ENCODE measurements at places on chromosomes 13 and 19.

GRCh38 chr13:77637588-77637987 lies 59.9 kb upstream of the SLAIN1 start:
- DNase-seq, result no peak

- DNase-seq, result no peak
Measured at GRCh38 chr13:63855457-63856118, 2439.9 kb upstream of the PCDH20 start.

DNA sequence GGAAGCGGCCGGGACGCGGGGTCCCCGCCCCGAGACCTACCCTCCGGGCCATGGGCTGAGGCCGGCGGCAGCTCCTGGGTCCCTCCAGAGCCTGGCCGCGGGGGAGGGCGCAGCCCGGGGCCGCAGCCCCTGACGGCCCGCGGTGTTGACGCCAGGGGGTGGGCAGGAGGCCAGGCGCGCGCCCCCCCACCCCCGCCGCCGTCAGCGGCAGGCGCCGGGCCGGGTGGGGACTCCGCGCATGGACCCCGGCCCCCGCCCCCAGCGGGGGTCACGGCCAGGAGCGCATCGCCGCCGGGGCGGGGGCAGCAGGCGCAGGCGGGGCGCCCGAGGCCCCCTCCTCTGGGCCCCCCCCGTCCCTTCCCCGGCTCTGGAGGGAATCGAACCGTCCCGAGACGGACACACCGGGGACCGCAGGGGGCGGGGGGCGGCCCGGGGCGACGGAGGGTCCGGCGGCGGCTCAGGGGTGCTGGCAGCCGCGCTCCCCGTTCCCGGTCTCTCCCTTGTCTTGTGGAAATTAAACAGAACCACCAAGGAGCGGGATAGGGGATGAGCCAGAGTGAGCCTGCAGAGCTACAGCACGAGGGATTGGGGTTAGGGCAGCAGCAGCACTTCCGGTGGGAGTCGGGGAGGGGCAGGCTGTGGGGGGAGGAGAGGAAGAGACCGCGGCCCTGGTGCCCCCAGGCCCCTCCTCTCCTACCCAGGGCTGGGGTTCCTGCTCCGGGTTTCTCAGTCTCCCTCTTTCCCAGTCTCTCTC lies at the start of gene MEIS3:
MEIS3 (minus strand) TSS at position 498 of the 754 bp plus-strand sequence; CDS start at position 52, 446 bp downstream.
- DNase-seq, result no peak

- DNase-seq, result no peak
Measured at GRCh38 chr13:112245989-112246388, 130.2 kb upstream of the SPACA7 start.

- peak; percentile 40 for DNase-seq
Measured at GRCh38 chr19:42129399-42130253, 2.6 kb downstream of the POU2F2 start.

GRCh38 chr13:72760189-72760588 lies 21.5 kb downstream of the DIS3 start:
- DNase-seq, result no peak

DNA sequence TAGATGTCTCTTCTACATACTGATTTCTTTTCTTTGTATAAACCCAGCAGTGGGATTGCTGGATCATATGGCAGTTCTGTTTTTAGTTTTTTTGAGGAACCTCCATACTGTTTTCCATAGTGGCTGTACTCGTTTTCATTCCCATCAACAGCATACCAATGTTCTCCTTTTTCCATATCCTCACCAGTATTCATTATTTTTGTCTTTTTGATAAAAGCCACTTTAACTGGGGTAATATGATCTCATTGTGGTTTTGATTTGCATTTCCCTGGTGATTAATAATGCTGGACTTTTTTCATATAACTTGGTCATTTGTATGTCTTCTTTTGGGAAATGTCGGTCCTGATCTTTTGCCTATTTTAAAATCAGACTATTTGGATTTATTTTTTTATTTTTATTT lies 108.5 kb downstream of the PAN3 start:
- no peak for DNase-seq

GRCh38 chr19:32599736-32600157 lies 18.8 kb downstream of the PDCD5 start:
- peak; percentile 17 for DNase-seq

- DNase-seq, result no peak
Measured at GRCh38 chr19:50921426-50922316, 10.5 kb upstream of the KLK4 start.

DNA sequence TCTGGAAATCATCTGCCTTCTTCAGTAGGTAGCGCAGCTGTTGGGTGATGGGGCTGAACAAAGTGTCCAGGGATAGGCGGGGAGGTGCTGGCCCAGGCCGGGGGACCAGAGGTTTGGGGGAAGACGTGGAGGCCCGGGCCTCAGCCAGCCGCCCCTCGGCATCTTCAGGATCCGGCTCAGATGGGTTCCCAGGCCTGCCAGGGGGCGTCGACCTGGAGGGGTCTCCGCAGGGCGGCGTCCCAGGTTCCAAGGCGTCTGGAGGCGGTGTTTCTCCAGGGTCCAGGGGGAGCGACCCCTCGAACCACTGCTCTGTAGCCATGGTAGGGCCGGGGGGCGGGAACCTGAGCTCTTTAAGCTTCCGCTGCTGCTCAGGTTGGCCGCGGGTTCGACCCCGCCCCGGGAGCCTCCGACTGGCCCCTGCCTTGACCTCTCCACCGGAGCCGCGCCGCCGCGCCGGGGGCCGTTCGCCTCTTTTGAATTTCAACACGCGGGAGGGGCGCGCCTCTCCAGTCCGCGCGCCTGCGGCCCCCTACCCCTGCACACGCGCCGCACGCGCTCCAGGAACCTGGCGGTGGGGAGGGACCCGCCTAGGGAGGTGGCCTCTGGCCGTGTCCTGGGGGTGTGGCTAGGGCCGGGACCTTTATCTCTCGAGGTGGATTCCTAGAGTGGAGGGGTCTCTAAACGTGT lies at the start of gene C19orf67:
C19orf67 (minus strand) TSS at position 475 of the 687 bp plus-strand sequence; CDS start at position 319, 156 bp downstream.
- DNase-seq, result no peak

- DNase-seq, result peak; percentile 27
Measured at GRCh38 chr19:32570081-32570785, 10.8 kb upstream of the PDCD5 start.

DNA sequence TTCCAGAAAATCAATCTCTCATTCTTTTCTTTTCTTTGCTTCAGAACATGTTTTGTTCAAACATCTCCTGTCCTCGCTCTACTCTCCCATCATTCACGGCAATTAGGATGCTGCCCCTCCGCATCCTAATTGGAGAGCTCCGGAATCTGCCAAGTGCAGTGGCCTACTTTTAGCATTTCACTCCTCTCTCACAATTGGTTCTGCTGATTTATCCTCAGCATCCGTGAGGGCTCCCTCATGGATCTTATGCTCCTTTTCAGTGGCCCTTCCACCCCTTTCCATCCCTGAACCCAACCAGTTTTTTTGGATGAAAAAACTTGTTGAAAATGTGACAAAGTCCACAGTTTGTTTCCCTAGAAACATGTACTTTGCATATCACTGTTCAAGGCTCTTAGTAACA lies 22.4 kb downstream of the AMER2 start:
- DNase-seq, result no peak

DNA sequence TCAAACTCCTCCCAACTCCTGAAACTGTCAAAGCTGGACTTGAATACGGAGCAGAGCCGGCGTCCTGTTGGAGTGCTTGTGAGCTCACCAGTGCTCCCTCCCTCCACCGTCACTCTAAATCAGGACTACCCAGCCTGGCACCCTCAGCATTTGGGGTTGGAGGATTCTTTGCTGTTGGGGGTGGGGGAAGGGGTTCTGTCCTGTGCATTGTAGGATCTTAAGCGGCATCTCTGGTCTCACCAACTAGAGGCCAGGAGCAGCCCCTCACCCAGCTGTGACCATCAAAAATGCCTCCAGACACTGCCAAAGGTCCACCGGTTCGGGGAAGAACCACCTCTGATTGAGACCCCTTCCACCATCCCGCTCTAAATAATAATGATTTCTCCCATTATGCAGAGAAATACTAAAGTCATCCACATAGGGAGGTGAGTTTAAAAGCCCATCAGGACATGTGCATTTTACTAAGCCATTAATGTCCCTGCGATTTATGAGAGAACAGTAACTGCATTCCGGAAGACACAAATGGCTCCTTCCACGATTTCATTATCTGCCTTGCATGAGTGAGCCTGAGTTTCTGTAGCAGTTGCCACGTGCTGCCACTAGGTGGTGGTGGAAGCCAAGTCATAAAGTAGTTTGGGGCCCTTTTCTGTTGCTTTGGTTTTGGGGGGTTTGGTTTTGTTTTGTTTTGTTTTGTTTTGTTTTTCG lies 16.1 kb upstream of the USP29 start:
- DNase-seq, result peak; percentile 8

GRCh38 chr19:16628984-16629691 lies 1.1 kb upstream of the MED26 start:
- DNase-seq, result peak; percentile 52

DNA sequence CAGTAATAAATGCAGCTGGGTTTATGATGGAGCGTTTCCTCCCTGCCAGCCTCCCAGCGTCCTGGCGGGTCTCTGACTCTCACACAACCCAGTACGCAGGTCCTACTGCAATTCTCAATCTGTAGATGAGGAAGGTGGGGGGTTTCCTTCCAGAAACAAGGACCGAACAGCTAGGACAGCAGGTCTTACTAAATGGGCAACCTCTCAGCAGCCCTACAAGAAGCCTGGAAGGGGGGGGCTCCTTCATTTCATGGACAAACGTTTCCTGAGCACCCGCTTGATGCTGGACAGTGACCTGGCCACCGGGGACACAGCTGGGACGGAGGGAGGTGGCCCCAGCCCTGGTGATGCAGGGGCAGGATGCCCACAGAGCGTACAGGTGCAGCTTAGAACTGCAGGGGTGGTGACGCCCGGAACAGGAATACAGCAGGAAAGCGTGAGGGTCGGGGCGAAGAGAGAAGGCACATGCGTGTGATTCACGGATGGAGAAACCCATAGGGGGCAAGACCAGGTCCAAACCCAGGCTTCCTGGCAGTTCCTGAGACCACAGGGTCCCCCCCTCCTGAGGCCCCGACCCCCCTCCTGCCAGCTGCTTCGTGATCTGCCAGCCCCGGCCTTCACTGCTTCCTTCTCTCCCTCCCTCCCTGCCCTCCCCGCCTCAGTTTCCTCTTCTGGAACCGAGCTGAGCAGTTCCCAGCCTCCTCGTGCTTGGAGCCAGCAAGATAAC lies 732 bp upstream of the C2CD4C start:
- no peak for DNase-seq

DNA sequence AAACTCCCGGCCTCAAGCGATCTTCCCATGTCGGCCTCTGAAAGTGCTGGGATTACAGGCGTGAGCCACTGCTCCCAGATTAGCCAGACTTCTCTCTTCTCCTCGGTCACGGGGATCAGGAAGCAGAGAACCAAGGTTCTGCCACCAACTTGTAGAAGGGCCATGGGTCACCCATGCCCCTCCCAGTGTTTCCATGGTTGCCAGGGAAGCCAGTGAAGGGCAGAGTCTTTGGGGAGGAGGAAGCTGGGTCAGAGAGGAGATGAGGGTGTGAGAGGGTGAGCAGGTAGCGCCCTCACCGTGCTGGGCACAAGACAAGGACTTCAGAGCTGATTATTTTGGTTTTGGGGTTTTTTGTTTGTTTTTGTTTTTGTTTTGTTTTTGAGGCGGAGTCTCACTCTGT lies 77.1 kb downstream of the GNG7 start:
- DNase-seq, result no peak

- DNase-seq, result no peak
Measured at GRCh38 chr13:42048342-42048683, at the start of gene DGKH. DGKH (plus strand) TSS chr13:42048648; CDS start chr13:42048774, 126 bp downstream.

DNA sequence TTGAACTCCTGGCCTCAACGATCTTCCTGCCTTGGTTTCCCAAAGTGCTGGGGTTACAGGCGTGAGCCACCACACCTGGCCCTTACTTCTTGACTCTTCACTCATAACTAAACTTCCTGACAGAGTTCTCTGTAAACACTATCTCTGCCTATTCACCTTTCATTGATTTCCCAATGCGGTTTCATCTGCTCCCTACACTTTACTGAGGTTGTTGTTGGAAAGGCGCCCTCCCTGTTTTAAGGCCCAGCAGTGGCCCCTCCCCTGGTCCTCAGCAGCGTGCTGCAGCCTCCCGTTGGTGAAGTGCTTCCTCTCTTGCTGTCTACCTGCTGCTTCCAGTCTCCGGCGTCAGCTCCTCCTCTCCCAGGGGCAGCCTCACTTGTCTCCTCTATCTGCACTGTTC lies 26.7 kb upstream of the CEBPA start:
- no peak for DNase-seq

DNA sequence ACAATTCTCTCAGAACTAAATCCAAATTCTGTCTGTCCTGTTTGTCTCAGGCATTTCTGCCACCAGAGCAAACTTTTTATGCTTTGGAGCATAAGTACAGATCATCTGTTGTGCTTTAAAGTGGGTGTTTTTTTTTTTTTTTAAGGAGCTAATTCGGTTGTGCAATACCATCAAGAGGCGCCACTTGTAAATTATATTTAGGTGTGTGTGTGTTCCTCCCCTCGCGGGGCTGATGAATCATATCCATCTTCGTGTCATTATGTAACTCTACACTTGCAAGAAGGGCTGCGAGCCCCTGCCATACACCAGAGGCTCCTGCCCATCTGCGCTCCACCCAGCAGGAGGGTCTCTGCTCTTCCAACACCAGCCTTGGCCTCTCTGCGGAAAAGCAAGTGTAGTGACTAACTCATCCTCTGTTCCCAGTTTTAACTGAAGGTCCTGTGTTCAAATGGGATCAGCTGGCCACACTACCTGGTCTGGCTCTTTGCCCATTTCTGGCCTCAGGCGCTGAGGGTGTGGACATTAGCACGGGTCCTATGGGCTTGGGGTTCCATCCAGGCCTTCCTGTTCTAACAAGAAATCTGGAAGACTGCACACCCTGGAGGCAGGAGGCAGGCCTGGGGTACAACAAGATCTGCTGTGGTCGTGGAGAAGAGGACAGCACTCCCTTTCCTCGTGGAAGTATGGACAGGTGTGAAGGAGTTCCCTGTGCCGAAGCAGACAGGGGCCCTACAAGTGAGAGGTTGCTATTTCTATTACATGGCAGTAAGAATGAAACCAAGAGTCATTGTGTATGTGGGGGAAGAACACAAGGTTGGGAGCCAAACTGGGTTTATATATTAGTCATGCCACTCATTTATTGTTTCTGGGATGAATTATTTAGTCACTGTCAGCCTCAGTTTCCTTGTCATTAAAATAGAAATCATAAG lies 96.1 kb upstream of the MBNL2 start:
- peak; percentile 62 for DNase-seq

- no peak for DNase-seq
Measured at GRCh38 chr19:18063463-18063862, 23.3 kb downstream of the IL12RB1 start.

- DNase-seq, result no peak
Measured at GRCh38 chr13:38167164-38167822, 182.4 kb upstream of the UFM1 start.

DNA sequence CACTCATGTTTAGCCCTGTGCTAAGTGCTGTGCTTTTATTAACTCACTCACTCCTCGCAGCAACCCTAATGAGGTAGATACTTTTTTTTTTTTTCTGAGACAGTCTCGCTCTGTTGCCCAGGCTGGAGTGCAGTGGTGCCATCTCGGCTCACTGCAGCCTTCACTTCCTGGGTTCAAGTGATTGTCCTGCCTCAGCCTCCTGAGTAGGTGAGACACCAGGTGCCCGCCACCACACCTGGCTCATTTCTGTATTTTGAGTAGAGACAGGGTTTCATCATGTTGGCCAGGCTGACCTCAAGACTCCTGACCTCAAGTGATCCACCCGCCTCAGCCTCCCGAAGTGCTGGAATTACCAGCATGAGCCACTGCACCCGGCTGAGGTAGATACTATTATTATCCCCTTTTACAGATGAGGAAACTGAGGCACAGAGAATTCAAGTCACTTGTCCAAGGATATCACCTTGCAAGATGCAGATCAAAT lies 2.5 kb downstream of the ITPKC start:
- no peak for DNase-seq
